ENCODE measurements at places on chromosomes 7 and 10. TPM values are rescaled to one million over a fixed set of nuclear protein-coding genes. Genes with fewer than 3 reads are reported as not detected.

DNA sequence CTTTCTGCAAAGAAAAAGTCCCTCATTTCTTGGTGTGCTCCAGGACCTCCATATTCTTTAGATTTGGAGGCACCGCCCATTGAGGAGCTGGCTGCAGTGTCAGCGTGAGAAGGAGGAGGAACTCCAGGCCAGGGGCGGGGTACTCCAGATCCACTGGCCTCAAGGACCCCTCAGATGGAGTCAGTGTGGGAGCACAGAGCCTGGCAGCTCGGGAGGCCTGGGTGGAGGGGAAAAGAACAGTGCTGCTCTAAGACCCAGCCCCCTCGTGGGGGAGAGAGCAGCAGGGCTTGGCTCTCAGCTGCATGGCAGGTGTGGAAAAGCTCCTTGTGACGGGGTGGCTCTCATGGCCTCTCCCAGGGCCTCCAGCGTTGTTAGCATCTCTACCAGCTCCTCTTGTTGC lies 70.5 kb downstream of the ITGB1 start:
- no peaks in the 10 kb centered on the region for H3K36me3 ChIP-seq
- no peak overlapping the region for H3K27ac ChIP-seq
- peaks cover 2% of the 10 kb centered on the region for H3K4me1 ChIP-seq
- H3K27me3 ChIP-seq = no peaks in the 10 kb centered on the region
- no peak overlapping the region for H3K4me3 ChIP-seq

Gene SRRM3
- total RNA-seq = 8.2 TPM

- H3K4me1 ChIP-seq = peaks cover 21% of the 10 kb centered on the region
- DNase-seq = peak; percentile 76
- peak within 1 kb of the TSS; percentile 70 for H3K4me3 ChIP-seq
- no peaks in the 10 kb centered on the region for H3K36me3 ChIP-seq
- H3K27me3 ChIP-seq = no peaks in the 10 kb centered on the region
- H3K27ac ChIP-seq = peak within 1 kb of the TSS; percentile 81
Measured at GRCh38 chr10:58384999-58385783, at the start of gene TFAM. TFAM (plus strand) TSS chr10:58385410; CDS start chr10:58385548, 138 bp downstream.

DNA sequence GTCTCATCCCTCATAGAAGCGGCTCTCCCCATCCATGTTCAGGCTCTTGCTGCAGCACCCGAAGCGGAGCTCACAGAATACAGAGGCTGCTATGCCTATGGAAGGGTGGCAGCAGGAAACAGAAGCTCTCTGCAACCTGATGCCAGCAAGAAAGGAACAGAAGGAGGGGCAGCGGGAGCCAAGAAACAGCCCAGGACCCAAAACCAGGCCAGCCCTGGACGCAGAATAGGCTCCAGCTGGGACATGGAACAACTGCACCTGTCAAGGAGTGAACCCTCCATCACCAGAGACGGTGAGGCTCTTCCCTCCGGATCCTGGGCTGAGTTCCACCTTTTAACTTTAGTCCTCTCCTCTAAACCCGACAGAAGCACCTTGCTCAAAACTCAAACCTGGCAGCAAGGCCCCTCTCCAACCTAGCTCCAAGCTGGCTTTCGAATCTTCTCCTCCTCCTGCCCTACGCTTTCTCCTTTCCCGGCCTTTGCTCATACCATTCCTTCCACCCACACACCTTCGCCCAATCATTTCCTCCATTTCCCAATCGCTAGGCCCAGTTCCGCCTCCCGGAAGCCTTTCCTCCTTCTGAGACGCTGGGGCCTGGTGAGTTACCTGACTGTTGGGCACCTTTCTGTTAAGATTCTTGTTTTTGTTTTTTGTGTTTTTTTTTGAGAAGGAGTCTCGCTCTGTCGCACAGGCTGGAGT lies 122.8 kb upstream of the ZNF92 start:
- no peak overlapping the region for H3K4me3 ChIP-seq
- no peak for DNase-seq

Gene MICALL2
- 14.1 TPM for total RNA-seq

Data from esophagus squamous epithelium (tissue), 5 donors.